ENCODE measurements at places on chromosomes 1 and 21.

- no peak for DNase-seq
These were observed 124.3 kb downstream of the VAV3 start for GRCh38 chr1:107840725-107841124.

DNA sequence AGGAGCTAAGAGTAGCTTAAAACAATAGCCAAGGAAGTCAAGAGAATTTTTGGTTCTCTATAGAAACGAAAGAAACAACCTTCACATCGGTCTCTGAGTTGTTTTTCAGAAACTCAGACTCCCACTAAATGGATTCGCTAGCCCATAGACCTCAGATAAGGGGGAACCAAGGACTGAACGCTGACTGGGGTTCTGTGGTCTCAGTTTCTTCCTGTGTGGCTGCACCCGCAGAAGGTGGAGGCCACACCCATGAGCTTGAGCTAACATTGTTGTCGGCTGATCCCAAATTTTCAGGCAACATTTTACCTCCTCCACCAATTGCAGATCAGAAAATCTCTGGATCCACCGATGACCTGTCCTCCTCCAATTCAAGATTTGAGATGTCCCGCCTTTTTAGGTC, 456.1 kb downstream of the AJAP1 start:
- DNase-seq: no peak

- no peak for DNase-seq
These were observed 108.5 kb upstream of the GNG12 start for GRCh38 chr1:67941746-67942145.

DNA sequence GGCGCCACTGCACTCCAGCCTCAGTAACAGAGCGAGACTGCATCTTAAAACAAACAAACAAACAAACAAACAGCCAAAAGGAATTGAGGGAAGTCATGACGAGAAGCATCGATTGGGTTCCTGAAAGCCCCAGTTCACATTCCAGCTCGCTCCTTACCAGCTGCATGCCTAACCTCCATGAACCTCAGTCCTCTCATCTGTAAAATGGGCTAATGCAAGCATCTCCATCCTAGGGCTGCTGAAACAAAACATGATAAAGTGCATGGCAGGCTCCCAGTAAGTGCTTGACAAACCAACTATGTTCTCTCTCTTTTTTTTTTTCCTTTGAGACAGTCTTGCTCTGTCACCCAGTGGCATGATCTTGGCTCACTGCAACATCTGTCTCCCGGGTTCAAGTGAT, 79.7 kb upstream of the DISP3 start:
- DNase-seq: no peak

GRCh38 chr1:205751036-205751651, 1.2 kb upstream of the NUCKS1 start:
- DNase-seq: no peak

- DNase-seq: no peak
These were observed 167.0 kb downstream of the TSEN15 start for GRCh38 chr1:184218458-184219075.

DNA sequence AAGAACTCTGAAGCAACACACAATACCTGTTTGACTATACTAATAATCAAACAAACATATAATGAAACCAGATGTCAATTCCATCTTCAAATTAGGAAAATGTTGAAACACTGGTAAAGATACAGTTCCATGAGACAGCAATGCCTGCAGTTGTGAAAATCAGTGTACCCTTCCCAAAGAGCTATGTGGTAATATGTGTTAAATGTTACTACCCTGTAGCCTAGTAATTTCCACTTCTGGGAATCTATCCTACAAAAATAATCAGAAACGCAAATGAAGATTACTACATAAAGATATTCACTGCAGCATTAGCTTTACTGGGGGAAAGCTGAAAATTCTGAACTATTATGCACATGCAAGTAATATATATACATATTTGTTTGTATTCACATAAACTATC, 16.9 kb downstream of the GLIS1 start:
- no peak for DNase-seq

DNA sequence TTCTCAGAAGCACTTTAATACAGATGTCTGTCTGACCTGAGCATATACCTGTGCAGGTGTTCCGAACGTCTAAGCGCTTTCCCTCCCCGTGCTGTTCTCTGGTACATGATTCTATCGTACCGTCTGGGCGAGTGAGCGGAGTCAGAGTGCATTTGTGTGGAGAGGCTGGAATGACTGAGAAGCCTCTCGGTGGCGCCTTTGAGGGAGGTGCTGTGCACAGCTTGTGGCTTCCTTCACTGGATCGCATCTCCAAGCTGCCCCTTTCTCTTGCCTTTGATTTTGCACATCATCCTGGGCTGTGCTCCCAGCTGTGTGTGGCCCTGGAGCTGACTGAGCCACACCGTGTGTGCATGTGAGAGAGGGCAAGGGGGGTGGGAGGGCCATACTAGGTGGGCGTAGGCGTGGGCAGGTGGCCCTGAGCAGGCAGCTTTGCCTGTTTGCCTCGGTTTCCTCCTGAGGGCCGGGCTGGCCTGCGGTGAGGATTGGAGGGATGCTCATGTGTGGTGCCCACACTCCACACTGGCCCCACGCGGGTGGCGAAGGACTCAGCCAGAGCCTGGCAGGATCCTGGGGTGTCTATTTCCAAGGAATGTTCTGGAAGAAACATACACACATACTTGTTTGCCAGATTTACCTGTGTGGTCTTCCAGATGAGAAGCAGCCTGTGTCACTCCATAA, 105.3 kb downstream of the ADARB1 start:
- no peak for DNase-seq

GRCh38 chr1:205232127-205232820, 4.5 kb downstream of the TMCC2 start:
- DNase-seq: no peak

- DNase-seq: no peak
These were observed 11.6 kb upstream of the OR2G2 start for GRCh38 chr1:247576514-247576913.

GRCh38 chr1:200154069-200154767, 126.7 kb downstream of the NR5A2 start:
- no peak for DNase-seq

DNA sequence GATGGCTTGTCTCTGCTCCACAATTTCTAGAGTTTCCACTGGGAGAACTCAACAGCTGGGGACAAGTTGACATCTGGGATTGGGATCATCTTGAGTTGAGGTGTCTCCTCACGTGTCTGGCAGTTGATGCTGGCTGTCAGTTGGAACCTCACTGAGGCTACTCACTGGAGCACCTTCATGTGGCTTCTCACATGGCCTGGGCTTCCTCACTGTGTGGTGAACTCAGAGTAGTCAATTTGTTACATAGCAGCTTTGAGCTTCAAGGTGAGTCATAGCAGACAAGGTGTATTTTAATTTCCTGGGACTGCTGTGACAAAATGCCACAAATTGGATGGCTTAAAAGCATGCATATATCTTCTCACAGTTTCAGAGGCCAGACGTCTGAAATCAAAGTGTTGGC, 44.0 kb downstream of the NTNG1 start:
- no peak for DNase-seq

GRCh38 chr1:243841507-243841906, 8.5 kb downstream of the AKT3 start:
- DNase-seq: no peak

DNA sequence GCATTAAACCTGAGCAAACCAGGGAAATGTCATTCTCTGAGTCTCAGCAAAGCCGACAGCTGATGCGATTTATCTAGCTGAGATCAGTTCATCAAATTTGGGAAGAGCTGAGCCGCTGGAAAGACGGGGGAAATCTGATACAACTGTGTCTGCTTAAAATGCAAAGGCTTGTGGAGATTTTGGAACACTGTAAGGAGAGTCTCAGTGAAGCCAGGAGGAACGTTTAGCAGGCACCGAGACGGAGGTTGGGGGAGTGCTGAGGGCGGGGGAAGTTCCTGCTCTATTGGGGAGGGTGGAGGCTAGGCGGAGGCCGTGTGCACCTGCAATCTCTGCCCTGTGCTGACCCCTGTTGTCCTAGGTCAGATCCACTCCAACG, 143.2 kb upstream of the CSF3R start:
- DNase-seq: no peak

DNA sequence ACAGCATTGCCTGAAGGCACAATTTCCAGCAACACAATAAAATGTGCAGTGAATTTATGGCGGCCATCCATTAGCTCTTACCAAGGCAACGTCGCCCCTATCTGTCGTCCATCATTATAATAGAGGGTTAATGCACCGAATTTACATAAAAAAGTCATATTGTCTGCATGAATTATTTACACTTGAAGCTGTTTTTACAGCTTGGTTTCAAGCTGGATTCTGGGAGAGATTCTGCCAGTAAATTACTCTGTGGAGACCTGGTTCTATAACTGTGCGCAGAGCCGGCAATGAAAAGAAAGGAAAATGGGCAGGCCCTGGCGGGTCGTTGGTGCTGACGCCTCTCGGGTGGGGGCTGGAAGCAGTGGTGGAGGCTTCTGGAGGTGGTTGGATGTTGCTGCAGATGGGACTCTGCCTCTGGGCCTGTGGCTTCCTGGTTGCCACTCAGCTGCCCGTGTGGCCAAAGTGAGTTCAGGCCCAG, 48.9 kb upstream of the POU3F1 start:
- no peak for DNase-seq

- DNase-seq: peak; percentile 79
These were observed at the start of gene RGL1 for GRCh38 chr1:183804916-183805841. TSS of gene RGL1 (plus strand) at chr1:183805120. CDS start at chr1:183805298, 178 bp downstream.

DNA sequence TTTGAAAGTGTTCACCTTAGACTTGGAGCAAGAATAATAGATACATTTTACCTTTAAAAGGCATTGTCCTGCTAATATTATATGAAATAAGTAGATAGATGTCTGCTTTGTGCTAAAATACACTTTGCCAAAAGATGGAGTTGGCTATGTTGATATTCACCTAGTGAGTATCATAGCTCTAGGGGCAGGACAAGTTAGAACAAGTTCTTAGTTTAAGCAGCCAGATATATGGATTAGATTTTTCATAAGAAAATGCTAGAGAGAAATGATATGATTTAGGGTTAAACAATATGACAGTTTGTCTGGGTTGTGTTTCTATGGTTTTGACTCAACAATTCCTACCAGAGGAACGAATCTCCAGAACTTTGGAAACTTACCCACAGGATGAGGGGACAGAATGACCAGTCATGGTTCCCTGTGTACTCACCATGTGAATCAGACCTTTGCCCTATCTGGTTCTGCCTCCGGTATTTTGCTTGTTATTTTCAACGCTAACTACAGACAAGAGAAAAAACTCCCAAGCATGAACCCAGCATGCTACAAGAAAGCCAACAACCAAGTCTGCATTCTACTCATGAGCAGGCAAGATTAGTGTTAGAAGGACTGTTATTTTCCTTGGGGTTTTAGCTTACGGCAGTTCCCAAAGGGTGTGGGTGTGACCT, 1.7 kb downstream of the F5 start:
- DNase-seq: no peak

GRCh38 chr1:63632110-63632509, 38.9 kb downstream of the PGM1 start:
- no peak for DNase-seq

DNA sequence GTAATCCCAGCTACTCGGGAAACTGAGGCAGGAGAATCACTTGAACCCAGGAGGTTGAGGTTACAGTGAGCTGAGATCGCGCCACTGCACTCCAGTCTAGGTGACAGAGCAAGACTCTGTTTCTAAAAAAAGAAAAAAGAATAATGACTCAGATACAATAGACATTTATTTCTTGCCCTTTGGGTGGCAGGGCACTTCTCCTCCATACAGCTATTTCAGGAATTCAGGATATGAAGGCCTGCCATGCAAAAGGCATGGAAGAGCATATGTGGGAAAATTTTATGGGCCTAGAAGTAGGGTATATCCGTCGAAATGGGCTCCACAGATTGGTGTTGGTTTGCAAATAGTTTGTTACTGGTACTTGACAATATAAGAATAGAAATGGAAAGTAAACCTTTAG, 20.2 kb upstream of the POGZ start:
- no peak for DNase-seq

DNA sequence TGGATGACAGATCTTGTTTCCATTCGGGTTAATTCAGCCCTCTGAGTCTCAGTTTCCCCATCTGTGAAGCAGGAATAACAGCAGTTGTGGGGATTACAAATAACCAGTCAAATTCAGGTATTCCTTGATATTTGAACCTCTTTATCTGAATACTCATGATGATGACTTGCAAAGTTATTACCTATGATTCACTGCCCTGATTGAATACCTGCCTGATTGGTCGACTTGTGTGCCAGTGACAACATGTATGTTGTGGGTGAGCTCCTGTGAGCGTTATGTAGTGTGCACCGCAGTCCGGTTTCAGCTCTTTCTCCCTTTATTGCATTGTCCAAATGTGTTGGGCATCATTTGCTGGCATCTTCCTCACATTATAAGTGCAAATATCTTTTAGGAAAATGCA, 9.5 kb upstream of the TMEM61 start:
- no peak for DNase-seq

GRCh38 chr1:32201011-32201855, 838 bp downstream of the CCDC28B start:
- peak; percentile 51 for DNase-seq

DNA sequence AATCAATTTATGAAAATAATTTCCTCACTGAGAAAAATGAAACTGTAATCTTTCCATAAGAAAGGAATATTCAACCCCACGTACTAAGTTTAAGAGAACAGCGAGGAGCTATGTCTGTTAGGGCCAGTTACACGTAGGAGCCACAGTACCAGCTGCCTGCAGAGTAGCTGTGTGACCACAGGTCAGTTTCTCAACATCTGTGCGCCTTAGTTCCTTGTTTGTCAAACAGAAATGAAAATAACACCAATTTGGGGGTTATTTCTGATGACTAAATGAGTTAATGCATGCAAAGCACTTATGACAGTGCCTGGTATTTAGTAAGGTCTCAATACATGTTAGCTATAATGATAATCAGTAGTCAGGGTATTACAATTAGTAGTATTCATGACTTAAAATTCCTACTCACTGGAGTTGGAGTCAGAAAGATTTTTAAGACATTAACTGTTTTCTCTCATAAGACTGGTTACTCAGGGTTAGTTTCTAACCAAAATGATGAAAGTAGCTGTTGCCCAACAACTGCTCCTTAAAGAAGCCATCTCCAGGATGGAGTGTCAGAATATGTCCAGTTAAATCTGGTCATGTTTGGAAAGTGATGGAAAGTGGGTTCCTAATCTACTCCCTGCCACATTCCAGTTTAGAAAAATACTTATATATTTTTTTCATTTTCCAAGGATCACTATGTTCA, 85.8 kb upstream of the ZNF648 start:
- DNase-seq: no peak

DNA sequence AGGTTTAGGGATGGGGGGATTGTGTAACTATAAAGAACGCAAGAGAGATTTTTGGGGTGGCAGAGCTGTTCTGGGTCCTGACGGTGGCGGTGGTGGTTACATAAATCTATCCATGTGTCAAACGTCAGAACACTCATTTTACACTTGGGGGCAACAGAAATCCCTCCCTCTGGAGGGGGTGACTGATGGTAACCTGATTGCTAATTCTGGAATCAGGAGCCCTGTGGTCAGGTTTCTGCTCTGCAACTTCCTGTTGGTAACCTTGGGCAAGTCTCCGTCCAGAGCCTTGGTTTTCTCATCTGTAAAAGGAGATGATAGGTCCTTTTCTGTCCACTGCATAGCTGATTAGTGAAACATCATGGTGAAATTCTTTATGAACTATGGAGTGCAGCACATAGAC, 40.9 kb downstream of the ALPL start:
- no peak for DNase-seq

- DNase-seq: no peak
These were observed 122.6 kb upstream of the C1orf174 start for GRCh38 chr1:4022715-4023114.

- no peak for DNase-seq
These were observed 38.2 kb upstream of the PKP1 start for GRCh38 chr1:201245082-201245481.

Measured in right lung (tissue), 10 donors.